ENCODE measurements at places on chromosomes 5 and 9. TPM values are rescaled to one million over a fixed set of nuclear protein-coding genes. Genes with fewer than 3 reads are reported as not detected.

The DAP gene
- 68.4 TPM for polyA plus RNA-seq

The PCSK5 gene
- polyA plus RNA-seq, result 2.2 TPM

The ACTBL2 gene
- not detected for polyA plus RNA-seq

The CTSV gene
- 0.55 TPM for polyA plus RNA-seq

The IGIP gene
- polyA plus RNA-seq, result 14.8 TPM

The PDE8B gene
- 5.4 TPM for polyA plus RNA-seq

The SPINK7 gene
- polyA plus RNA-seq, result not detected

The SMIM33 gene
- not detected for polyA plus RNA-seq

The PFN3 gene
- not detected for polyA plus RNA-seq

The LTC4S gene
- polyA plus RNA-seq, result 24.1 TPM

The GADD45G gene
- polyA plus RNA-seq, result 190 TPM

The IFNK gene
- not detected for polyA plus RNA-seq

The GDA gene
- 1.8 TPM for polyA plus RNA-seq

The GFI1B gene
- 0.03 TPM for polyA plus RNA-seq

The IL7R gene
- 1.2 TPM for polyA plus RNA-seq

The IFNA13 gene
- polyA plus RNA-seq, result not detected

The DMRTA1 gene
- polyA plus RNA-seq, result not detected

The ST8SIA4 gene
- polyA plus RNA-seq, result 0.97 TPM

The CKMT2 gene
- polyA plus RNA-seq, result 109 TPM

The LCN6 gene
- 20.8 TPM for polyA plus RNA-seq

The GARIN3 gene
- polyA plus RNA-seq, result not detected

The CCNJL gene
- 2.0 TPM for polyA plus RNA-seq

The HRCT1 gene
- not detected for polyA plus RNA-seq

The PCAT7 gene
- polyA plus RNA-seq, result not detected

The PCDHB11 gene
- polyA plus RNA-seq, result 0.67 TPM

The SARDH gene
- 6.8 TPM for polyA plus RNA-seq

The CCNO gene
- polyA plus RNA-seq, result not detected

The PCDHGA12 gene
- 0.34 TPM for polyA plus RNA-seq

The RANBP3L gene
- 1.4 TPM for polyA plus RNA-seq

The CCNI2 gene
- 0.40 TPM for polyA plus RNA-seq

The SVEP1 gene
- 5.1 TPM for polyA plus RNA-seq

The TMOD1 gene
- polyA plus RNA-seq, result 44.0 TPM

The SCGB3A1 gene
- polyA plus RNA-seq, result 10.4 TPM
